ENCODE measurements at places on chromosomes 5 and 9. TPM values are rescaled to one million over a fixed set of nuclear protein-coding genes. Genes with fewer than 3 reads are reported as not detected.
A peak's percentile ranks its signal among the peaks of the same experiment; 100 is the strongest.

DNA sequence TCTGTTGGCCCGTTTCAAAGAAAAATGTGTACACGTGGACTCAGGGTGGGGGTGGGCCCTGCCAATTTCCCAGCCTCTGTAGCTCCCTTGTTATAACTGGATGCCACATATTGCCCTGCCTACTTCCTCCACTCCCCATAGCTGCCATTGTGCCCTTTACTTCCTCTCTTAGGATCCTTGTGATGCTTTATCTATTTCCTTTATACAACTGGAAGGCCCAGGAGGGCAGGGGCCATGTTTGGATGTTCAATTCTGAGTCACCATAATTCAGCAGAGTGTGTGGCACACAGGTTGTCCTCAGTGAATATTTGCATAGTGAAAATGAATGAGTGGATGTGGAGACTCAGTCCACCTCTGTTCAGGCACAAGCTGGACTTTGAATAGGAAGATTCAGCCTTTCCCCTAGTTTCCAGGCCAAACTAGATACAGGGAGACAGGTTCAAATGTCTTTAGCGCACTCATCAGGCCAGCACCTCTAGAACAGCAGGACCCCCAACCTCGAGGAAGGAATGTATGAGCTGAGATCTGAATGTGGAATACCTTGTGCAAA lies 10.6 kb upstream of the FEM1C start:
- DNase-seq = no peak

GRCh38 chr5:59390074-59390659 lies 503.4 kb downstream of the PDE4D start:
- DNase-seq = no peak

GRCh38 chr9:115035841-115036612 lies 81.9 kb downstream of the TNC start:
- no peak for DNase-seq

DNA sequence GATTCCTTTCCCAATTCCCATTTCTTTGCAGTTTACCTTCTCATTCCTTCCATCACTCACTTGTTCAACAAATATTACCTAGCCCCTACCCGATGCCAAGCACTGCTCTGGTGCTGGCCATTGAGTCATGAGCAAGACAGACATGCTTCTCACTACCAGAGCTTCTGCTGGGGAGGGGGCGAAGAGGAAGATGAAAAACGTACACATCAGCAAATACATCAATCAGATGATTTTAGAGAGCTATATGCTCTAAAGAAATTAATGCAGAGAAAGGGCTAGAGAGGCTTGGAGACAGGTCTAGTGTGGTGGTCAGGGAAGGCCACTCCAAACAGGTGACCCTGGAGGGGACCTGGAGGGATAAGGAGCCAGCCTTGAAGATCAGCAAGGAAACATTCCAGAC lies 14.4 kb upstream of the FAT2 start:
- no peak for DNase-seq

DNA sequence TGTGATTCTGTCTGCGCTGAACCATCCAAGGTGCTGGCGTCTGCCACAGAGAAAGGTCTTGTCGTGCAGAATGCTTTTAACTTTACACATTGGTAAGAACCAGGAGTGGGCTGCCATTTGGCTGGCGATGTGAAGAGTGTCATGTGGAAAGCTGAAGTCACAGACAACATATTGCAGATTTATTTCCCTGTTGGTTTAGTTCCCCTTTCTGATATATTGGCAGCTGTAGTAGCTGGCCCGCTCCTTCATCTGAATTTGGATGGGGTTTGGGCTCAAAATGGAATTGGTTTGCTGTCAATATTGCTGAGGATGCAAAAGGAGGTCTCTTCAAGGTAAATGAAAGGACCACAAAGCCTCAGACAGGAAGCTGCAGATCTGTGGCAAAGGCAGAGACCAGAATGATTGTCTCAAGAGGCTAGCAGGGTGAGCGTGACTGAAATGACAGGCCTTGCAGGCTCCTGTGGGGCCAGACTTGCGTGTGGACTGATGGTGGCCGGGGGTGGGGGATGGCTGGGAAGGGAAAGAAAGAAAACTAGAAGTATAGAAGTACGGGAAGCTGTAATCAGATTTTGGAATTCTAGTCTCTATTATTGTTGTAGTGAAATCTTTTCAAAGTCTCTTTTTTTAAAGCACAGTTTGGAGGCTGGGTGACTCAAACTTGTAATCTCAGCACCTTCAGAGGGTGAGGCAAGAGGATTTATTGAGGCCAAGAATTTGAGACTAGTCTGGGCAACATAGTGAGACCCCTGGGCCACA lies 25.1 kb upstream of the CD180 start:
- no peak for DNase-seq

The IRX2 gene
- 0.15 TPM for total RNA-seq

The GLE1 gene
- 19.0 TPM for total RNA-seq

DNA sequence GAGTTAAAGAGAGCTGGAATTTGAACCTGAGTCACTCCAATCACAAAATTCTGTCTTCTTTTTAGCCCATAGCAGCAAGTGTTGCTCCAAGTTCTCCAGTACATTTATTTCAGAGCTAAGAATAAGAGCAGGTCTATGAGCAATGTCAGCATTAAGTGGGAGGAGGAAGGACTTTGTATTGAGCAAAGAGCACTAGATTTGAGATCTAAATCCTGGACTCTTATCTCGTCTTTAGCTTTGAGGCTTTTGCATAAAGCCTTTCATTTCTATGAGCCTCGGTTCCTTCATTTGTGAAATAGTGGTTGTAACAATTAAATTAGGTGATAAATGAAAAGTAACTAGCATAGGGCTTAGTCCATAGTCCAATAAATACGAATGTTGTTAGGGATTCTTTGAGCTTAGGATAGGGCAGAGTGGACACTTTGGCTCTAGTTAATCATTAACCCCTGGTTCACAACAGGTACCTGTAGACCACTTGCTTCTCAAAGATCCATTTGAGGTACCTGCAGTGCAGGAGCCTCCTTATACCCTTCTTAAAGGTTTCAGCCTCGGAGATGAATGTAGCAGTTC lies 464.1 kb upstream of the KLF4 start:
- no peak for DNase-seq

The GRIA1 gene
- total RNA-seq = not detected

GRCh38 chr9:127554966-127555839 lies 56.9 kb upstream of the STXBP1 start:
- DNase-seq = no peak

DNA sequence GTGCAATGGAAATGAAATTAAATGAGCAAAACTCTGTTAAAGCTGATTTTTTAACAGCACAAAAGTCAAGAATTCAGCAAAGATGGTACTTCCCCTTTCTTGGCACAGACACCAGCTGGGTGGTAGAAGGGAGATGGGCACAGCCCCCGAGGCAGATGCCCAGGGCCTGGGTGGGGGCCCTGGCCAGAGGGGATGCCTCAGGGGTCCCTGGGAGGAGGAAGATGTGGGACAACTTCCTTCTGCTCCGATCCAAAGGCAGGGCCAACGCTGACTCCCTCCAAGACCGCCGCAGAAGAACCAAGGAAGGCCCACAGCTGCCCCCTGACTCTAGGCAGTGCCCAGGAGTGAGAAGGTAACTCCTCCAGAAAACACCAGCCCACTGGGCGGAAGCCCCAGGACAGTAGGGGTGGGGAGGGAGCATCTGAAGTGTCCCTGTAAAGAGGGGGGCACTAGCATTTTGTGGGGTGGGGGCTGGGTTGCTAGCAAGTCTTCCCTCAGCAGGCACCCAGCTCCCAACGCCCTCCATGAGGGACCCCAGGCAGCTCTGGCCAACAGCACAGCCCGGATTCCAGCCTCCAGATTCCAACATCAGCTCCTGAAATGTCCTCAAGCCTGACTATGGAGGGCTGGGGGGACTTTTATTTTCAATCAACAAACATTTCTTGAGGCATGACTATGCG lies 4.9 kb downstream of the NACC2 start:
- DNase-seq = no peak

DNA sequence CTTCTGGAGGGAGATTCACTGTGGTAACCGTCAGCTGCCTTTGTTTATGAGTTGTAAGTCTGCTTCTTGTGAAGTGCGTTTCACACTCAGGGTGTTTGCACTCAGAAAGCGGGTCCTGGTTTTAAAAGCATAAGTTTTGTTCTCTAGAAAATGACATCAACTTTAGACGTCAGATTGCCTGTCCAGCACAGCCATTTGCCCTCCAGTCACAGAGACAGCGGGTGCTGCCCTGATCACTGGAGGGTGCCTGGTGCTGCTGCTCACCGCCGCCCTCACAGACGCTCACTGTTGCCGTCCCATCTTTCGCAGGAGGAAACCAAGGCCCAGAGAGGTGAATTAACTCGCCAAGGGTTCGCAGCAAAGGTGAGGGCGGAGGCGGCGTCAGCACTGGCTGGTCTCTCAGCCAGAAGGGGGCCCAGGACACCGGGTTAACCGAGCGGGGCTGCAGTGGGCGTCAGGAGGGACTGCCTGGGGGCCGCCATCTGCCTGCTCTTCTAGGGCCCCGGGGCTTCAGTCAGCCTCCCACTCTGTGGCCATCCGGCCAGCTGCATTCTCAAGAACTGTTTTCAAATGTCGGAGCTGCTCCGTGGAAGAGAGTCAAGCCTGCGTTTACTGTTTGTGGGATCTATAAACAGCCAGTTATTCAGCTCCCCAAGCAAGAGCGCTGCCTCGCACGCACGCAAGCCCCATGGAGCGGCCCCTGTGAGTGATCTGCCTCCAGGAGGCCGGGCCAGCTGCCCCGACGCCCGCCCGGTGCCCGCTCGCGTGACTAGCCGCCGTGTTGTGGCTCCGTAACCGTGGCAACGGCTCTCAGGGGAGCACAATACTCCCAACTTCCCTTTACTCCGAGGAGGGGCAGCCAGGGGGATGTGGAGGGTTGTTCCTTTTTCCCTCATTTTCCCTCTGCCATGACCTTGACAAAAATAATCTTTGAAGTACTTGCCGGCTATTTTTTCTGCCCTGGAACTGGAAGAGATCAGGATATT lies 43.4 kb upstream of the EXOC3 start:
- peak; percentile 92 for DNase-seq

DNA sequence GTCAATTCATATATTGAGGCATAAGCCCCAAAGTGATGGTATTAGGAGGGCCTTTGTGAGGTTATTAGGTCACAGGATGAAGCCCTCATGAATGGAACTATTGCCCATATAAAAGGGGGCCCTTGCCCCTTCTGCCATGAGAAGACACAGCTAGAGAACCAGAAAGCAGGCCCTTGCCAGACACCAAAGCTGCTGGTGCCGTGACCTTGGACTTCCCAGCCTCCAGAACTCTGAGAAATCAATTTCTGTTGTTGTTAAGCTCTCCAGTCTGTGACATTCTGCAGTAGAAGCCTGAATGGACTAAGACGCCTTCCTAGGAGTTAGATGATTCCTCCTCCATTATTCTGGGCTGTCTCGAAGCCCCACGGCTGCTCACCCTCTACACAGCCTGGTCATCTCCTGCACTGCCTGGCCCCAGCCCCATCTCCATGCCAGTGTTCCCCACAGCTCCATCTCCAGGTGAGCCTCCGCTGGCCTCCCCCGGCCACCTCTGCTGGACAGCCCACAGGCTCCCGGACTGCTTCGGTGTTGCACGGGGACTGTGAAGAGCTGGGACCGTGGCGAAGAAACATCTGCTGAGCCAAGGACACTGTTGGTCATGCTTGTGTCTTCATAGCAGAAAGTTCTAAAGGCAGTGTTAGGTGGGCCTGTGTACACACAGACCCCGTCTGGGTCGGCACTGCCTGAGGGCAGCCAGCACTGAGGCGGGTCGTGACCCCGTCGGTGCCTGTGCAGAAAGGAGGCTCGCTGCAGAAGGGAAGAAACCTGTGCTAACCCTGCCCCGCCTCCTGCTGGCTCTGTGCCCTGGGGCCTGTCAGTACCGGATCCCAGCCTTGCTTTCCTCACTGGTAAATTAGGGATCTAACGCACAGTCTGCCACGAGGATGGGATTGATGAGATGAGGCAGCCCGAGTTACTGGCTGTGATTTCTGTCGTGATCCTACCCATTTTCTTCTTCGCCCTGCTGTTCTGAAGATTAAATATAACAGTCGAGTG lies 55.1 kb upstream of the CNOT6 start:
- no peak for DNase-seq

Data from ovary (tissue), 10 donors.